ENCODE measurements at places on chromosomes 6 and 20.

- no peaks in the 10 kb centered on the region for H3K27me3 ChIP-seq
- H3K4me3 ChIP-seq: peak overlapping the region; percentile 100
- DNase-seq: no peak
- H3K4me1 ChIP-seq: peaks cover 23% of the 10 kb centered on the region
Observed at GRCh38 chr20:21302664-21303060, 469 bp upstream of the XRN2 start.

- H3K4me3 ChIP-seq: no peak overlapping the region
- H3K4me1 ChIP-seq: no peaks in the 10 kb centered on the region
- no peaks in the 10 kb centered on the region for H3K27me3 ChIP-seq
Observed at GRCh38 chr20:44664131-44664530, 12.6 kb upstream of the ADA start.

DNA sequence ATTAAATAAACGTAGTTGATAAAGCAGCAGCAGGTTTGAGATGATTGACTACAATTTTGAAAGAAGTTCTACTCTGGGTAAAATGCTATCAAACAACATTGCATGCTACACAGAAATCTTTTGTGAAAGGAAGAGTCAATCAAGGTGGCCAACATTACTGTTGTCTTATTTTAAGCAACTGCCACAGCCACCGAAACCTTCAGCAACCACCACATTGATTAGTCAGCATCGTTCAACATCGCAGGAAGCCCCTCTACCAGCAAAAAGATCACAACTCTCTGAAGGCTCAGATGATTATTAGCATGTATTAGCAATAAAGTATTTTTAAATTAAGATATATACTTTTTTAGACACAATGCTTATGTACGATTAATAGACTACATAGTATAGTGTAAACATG is 14.0 kb downstream of the PGBD1 start:
- no peak overlapping the region for H3K27ac ChIP-seq
- H3K4me1 ChIP-seq: no peaks in the 10 kb centered on the region
- DNase-seq: no peak
- H3K4me3 ChIP-seq: no peak overlapping the region
- H3K27me3 ChIP-seq: no peaks in the 10 kb centered on the region

- no peak overlapping the region for H3K27ac ChIP-seq
- no peak for DNase-seq
- no peaks in the 10 kb centered on the region for H3K27me3 ChIP-seq
Observed at GRCh38 chr20:35563834-35564233, 22.0 kb downstream of the ERGIC3 start.

DNA sequence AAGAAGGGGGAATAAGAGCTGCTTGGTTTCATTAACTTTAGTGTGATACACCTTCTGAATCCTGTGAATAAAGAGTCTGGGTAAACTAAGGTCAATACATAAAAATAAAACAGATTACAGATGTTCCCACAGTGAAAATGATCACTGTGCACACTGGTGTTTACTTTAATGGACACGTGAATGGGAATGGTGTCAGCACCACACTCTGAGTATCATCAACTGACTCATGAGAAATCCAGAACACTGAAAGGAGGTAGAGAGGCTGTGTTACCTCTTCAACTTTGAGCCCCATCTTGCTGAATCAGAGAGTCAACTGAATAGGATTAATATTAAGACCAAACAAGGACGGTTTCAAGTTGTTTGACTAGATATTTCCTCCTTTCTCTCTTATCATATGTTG is 75.0 kb downstream of the ELOVL4 start:
- no peaks in the 10 kb centered on the region for H3K36me3 ChIP-seq
- no peak overlapping the region for H3K27ac ChIP-seq
- H3K27me3 ChIP-seq: no peaks in the 10 kb centered on the region

- no peaks in the 10 kb centered on the region for H3K27me3 ChIP-seq
- no peak for DNase-seq
- no peaks in the 10 kb centered on the region for H3K36me3 ChIP-seq
- H3K4me3 ChIP-seq: no peak overlapping the region
Observed at GRCh38 chr20:58886546-58886945, 34.0 kb downstream of the GNAS start.

DNA sequence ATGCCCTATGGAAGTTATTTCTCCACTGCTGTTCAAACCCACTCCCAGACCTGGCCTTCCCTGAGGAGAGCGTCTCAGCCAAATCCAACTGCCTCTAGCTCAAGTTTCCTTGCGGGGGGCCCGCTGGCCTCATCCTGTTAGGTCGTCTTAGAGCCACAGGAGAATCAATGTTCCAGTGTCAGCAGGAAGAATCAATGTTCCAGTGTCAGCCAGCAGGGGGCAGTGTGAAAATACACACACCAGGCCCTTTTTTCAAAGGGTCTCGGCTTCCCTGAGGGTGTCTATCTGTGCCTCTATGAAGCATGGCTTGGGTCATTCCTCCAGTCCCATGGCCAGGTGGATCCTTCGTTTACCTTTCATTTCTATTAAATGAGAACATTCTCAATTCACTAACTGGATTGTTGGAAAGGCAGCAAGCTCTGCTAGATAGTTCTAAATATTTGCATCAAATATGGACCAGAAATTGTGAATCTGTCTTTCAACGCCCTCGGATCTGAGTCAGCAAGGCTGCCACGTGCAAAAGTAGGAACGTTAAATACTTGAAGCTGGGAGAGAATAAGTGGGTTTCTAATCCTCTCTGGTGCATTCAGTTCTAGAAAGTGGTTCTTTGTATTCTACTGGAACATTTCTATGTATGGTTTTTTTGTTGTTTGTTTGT is 19.2 kb downstream of the PRND start:
- H3K36me3 ChIP-seq: no peaks in the 10 kb centered on the region
- no peak overlapping the region for H3K4me3 ChIP-seq
- H3K4me1 ChIP-seq: no peaks in the 10 kb centered on the region
- no peak overlapping the region for H3K27ac ChIP-seq

- no peak for DNase-seq
- H3K4me3 ChIP-seq: no peak overlapping the region
- peaks cover 13% of the 10 kb centered on the region for H3K4me1 ChIP-seq
- peaks cover 17% of the 10 kb centered on the region for H3K36me3 ChIP-seq
- no peaks in the 10 kb centered on the region for H3K27me3 ChIP-seq
- no peak overlapping the region for H3K27ac ChIP-seq
Observed at GRCh38 chr20:19867940-19868371, 109.9 kb downstream of the RIN2 start.

- no peak overlapping the region for H3K27ac ChIP-seq
- DNase-seq: no peak
- no peaks in the 10 kb centered on the region for H3K4me1 ChIP-seq
Observed at GRCh38 chr6:75025371-75025770, 180.5 kb downstream of the COL12A1 start.

- H3K27ac ChIP-seq: no peak overlapping the region
- no peak overlapping the region for H3K4me3 ChIP-seq
- peaks cover 3% of the 10 kb centered on the region for H3K27me3 ChIP-seq
- DNase-seq: no peak
Observed at GRCh38 chr6:106056746-106057390, 29.3 kb upstream of the PRDM1 start.

GRCh38 chr6:21079468-21080048 is 514.0 kb upstream of the SOX4 start:
- H3K27ac ChIP-seq: no peak overlapping the region
- no peaks in the 10 kb centered on the region for H3K27me3 ChIP-seq
- no peaks in the 10 kb centered on the region for H3K4me1 ChIP-seq

DNA sequence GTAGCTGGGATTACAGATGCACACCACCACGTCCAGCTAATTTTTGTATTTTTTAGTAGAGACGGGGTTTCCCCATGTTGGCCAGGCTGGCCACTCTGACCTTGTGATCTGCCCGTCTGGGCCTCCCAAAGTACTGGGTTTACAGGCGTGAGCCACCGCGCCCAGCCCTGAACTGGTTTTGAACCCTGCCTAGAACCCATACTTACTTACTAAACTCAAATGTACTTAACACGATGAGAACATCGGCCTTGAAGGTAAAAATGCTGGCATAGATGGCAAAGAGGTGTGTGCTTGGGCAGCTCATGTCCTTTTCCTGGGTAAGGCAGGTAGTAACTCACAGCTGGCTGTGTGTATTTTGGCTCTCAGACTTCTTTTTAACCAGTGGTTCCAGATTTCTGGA is 3.2 kb upstream of the ARMC12 start:
- no peaks in the 10 kb centered on the region for H3K36me3 ChIP-seq
- H3K4me1 ChIP-seq: peaks cover 18% of the 10 kb centered on the region
- H3K27me3 ChIP-seq: no peaks in the 10 kb centered on the region
- DNase-seq: no peak

GRCh38 chr6:11784341-11784740 is 5.7 kb upstream of the ADTRP start:
- no peaks in the 10 kb centered on the region for H3K36me3 ChIP-seq
- H3K4me1 ChIP-seq: no peaks in the 10 kb centered on the region
- H3K27me3 ChIP-seq: no peaks in the 10 kb centered on the region
- H3K4me3 ChIP-seq: no peak overlapping the region
- no peak for DNase-seq

- no peak for DNase-seq
- no peaks in the 10 kb centered on the region for H3K36me3 ChIP-seq
- peaks cover 36% of the 10 kb centered on the region for H3K4me1 ChIP-seq
Observed at GRCh38 chr6:157527471-157527907, 146.5 kb downstream of the ZDHHC14 start.

DNA sequence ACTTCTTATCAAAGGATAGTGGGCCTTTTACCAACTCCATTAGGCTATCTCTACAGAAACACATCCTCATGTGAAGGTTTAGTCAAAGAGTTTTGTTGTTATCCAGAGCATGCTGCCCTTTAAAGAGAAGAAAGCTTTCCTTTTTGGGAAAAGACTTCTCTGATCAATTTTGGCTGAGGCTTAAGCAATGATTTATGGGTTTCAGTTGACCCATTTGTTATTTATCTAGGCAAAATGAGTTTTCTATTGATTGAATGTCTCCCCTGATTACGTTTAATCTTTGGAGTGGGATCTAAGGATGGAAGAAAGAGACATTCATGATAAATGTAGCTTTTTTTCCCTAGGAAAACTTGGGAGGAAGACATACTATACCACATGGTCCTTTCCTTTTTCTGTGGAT is 326.6 kb upstream of the JAG1 start:
- H3K4me1 ChIP-seq: no peaks in the 10 kb centered on the region
- H3K4me3 ChIP-seq: no peak overlapping the region
- H3K36me3 ChIP-seq: no peaks in the 10 kb centered on the region
- DNase-seq: no peak
